COR-L47 (cell line): ENCODE measurements at places on chromosomes 1 and 21.

DNA sequence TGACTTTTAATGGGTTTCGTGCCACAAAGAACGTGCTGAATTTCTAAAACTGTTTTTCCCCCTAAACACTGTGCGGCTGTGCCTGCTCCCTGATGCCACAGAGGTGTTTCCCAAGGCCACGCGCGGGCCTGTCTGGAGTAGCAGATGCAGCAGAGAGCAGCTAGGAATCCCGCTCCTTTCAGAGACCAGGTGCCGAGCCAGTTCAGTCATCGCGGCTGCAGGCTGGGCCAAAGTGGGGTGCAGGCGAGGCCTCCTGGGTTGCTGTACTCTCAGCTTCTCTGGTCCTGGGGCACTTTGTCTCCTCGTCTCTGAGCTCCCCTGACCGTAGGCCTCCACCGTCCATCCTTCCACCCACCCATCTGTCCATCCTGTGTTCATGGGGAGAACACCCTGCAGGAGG is 17.4 kb upstream of the DIP2A start:
- no peak for DNase-seq

GRCh38 chr1:150150133-150151021 is 661 bp downstream of the PLEKHO1 start:
- DNase-seq: no peak

DNA sequence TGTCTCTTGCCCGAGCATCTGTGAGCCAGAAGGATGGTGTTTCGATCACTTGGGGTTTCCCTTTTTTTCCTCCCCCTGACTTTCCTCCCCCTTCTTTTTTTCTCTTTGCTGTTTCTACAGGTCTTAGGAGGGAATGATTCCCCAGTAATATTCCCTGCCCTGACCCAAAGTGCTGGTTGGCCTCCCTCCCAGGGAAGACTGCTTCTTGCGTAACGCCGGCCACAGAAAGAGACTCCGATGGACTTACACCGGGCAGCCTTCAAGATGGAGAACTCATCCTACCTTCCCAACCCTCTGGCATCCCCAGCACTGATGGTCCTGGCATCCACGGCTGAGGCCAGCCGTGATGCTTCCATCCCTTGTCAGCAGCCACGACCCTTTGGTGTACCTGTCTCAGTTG is 6.8 kb downstream of the RNF220 start:
- no peak for DNase-seq

DNA sequence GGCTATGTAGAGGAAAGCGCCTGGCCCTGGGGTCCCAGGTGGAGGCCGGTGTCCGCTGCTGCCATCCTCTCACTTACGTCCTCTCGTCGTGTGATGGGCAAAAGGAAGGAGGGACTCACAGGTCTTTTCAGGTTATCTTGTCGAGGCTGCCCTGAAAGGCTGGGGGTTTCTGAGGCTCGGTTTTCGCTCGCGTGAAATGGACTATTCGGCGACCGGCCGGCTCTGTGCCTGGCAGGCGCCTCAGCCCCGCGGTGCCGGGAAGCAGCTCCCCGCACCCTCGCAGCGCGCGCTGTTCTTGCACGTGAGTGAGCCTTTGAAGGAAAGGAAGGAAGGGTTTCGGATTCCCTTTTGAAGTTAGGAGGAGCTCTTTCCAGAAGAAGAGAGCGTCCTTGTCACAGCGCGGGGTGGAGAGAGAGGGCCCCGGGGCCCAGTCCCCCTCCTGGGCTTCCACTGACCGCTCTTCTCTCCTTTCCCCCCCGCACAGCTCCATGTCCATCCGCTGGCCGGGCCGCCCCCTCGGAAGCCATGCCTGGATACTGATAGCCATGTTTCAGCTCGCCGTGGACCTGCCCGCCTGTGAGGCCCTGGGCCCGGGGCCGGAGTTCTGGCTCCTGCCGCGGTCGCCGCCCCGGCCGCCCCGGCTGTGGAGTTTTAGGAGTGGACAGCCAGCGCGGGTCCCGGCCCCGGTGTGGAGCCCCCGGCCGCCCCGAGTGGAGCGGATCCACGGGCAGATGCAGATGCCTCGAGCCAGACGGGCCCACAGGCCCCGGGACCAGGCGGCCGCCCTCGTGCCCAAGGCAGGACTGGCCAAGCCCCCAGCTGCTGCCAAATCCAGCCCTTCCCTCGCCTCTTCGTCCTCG is 57.2 kb downstream of the AJAP1 start:
- no peak for DNase-seq

- DNase-seq: no peak
Measured at GRCh38 chr1:172581779-172582178, 48.8 kb downstream of the SUCO start.

GRCh38 chr1:18237371-18237770 is 129.8 kb downstream of the IGSF21 start:
- no peak for DNase-seq

- no peak for DNase-seq
Measured at GRCh38 chr1:25933479-25934365, 27.5 kb upstream of the STMN1 start.

- no peak for DNase-seq
Measured at GRCh38 chr21:46651121-46651520, 15.6 kb downstream of the PRMT2 start.

DNA sequence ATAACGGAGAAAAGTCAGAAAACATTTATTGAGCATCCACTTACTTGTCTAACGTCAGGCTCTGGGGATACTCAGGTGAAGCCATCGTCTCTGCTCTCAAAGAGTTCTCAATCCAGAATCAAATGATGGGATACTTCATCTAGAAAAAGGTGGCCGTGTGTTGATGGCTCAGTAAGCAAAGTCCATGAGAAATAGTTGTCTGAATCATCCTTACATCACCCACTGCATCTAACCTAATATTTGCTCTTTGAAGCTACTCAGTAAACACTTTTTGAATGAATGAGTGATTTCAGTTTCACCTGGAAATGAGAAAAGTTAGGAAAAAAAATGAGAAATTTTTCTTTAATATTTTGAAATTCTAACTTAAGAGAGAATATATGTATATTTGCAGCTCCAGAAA is 155.3 kb upstream of the PKN2 start:
- DNase-seq: no peak

GRCh38 chr1:69657971-69658370 is 90.2 kb downstream of the LRRC7 start:
- DNase-seq: no peak

GRCh38 chr21:42525676-42526378 is 12.2 kb downstream of the SLC37A1 start:
- DNase-seq: no peak

- no peak for DNase-seq
Measured at GRCh38 chr1:240074422-240074821, 17.3 kb upstream of the FMN2 start.

DNA sequence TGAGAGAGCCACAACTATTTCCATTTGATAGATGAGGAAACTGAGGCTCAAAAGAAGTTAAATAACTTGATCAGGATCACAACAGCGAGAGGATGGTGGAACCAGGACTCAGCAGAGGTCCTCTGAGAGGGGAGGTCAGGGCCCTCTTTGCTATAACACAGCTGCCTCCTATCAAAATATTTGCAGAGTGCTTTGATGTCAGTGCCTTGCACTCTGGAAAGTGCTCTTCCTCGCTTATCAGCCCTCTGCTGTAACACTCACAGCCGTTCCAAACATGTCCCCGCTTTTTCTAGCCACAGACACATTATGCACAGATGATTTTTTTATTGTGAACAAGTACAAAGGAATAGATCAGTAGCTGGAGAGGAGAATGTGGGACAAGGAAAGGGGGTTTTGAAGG is 71.8 kb upstream of the ARHGAP29 start:
- no peak for DNase-seq

DNA sequence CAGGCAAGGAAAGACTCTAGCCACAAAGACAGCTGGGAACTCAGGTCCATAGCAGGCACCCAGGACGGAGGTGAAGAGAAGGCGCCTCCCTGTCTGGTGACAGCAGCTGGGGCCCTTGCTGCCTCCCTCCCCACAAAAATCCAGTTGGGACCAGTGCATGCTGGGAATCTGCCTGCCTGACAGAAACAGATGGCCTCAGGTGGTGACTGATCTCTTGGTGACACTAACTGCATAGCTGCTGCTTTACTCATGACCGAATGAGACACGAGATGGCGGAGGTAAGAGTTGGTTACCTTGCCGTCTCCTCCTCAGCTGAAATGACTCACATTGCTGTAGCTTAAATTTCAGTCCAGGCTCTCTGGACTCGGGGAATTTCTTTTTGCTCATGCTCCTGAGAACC is 130.3 kb downstream of the FGGY start:
- DNase-seq: no peak

GRCh38 chr1:93841771-93842170 is 37.2 kb downstream of the DNTTIP2 start:
- no peak for DNase-seq

DNA sequence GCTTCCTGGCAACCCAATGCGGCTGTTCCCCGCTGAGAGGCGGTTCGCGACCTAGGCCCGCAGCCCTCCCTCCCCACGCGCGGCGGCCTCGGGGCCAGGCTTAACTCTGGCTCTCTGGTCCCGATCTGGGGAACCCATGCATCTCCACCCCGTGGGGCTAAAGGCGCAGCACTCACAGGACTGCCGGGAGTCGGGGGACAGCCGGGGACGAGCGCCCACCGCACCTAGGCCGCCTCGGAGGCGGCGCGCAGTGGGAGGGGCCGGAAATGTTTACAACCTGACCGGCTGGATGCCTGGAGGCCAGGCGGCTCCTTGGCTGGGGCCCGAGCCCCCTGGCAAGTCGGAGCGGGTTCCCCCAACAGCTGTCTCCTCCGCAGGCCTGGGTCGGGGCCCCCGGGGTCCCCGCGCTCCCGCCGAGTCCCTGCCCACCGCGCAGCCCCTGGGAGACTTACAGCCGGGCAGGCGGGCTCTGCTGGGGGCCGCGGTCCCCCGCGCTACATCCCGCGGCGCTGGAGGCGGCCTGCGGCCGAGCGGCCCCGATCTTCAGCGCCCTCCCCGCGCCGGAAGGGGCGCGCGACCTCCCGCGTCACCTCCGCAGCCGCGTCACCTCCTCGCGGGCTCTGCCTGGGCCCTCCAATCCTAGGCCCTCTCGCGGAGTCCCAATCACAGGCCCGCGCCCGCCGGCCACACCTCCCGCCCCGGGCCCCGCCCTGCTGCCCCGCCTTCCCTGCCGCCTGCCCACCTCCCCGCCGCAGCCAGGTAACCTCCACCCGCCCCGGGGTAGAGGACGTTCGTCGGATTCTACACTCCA is at the start of gene ADIPOR1:
Gene ADIPOR1 (minus strand): TSS at position 580 of the 811 bp plus-strand sequence. CDS start 7,242 bp downstream, outside the sequence.
- peak; percentile 88 for DNase-seq

DNA sequence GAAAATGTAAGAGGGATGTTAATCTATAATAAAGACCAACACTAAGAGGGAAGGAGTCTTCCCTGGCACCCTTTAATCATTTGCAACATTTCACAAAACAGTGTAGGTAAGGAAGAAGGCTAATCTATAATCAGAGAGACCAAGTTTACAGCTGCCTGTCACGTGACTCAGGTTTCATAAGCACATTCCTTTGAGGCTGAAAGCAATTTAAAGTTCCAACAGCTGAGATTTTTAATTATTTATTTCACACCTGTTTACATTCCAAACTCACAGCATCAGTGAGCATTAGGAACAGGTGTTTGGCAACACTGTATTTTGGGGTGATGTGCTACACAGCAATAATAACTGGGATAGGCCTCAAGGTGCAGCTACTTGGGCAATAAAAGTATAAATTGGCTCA is 75.7 kb upstream of the PGBD5 start:
- no peak for DNase-seq

- DNase-seq: peak; percentile 57
Measured at GRCh38 chr1:104132382-104132973, 382.8 kb downstream of the AMY1C start.

DNA sequence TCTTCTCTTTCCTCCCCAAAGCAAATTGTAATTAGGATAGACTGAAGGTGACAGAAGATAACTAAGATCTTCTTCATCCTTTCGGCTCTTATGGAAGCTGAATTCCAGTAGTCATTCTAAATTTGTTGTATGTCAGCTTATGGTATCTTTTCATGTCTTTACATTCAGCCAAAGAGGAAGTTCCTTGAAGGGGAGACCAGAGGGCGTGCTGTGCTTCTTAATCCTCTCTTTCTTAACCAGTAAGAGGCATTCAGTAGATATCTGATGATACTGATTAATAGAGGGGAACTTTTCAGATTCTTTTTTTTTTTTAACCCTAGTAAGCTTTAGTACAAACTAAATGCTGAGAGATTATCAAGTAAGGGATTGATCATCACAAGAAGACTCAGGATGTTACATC is 102.3 kb downstream of the OSBPL9 start:
- DNase-seq: no peak

GRCh38 chr21:41707231-41707959 is 59.5 kb downstream of the RIPK4 start:
- no peak for DNase-seq

- DNase-seq: no peak
Measured at GRCh38 chr1:14267991-14268390, 330.5 kb upstream of the KAZN start.

DNA sequence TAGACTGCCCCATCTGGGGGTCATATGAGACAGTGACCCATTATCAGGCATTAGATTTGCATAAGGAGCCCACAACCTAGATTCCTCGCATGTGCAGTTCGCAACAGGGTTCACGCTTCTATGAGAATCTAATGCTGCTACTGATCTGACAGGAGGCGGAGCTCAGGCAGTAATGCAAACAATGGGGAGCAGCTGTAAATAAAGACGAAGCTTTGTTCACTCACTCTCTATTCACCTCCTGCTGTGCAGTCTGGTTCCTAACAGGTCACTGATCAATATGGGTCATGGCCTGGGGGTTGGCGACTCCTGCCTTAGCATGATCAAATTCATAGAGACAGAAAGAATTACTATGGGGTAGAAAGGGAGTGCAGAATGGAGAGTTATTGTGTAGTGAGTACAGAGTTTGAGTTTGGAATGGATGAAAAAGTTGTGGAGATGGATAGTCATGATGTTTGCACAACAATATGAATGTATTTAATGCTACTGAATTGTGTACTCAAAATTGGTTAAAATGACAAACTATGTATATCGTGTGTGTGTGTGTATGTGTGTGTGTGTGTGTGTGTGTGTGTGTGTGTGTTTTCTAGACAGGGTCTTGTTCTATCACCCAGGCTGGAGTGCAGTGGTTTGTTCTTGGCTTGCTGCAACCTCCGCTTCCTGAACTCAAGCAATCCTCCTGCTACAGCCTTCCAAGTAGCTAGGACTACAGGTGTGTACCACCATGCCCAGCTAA is 42.2 kb downstream of the BTF3L4 start:
- peak; percentile 35 for DNase-seq

GRCh38 chr1:202146993-202147392 is 2.5 kb upstream of the ARL8A start:
- DNase-seq: no peak

- DNase-seq: no peak
Measured at GRCh38 chr1:191695865-191696264, 462.4 kb upstream of the RGS18 start.

- DNase-seq: no peak
Measured at GRCh38 chr21:37207441-37208009, 59.6 kb downstream of the VPS26C start.

GRCh38 chr1:246425139-246425794 is 81.8 kb downstream of the SMYD3 start:
- no peak for DNase-seq

DNA sequence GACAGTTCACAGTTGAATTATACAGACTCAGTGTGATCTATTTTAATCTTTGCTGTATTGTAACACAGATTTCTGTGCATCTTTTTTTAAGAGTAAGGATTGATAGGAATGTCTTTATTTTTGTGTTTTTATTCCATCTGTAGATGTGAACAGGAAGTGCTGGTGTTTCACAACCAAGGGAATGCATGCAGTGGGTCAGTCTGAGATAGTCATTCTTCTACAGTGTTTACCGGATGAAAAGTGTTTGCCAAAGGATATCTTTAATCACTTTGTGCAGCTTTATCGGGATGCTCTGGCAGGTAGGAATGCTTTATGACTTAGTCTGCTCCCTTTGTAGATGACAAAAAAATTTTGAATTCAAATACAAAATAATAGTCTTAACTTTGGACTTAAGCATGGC is 84.5 kb downstream of the CC2D1B start:
- no peak for DNase-seq
